ENCODE measurements at places on chromosomes 1 and 21. TPM values are rescaled to one million over a fixed set of nuclear protein-coding genes. Genes with fewer than 3 reads are reported as not detected.

DNA sequence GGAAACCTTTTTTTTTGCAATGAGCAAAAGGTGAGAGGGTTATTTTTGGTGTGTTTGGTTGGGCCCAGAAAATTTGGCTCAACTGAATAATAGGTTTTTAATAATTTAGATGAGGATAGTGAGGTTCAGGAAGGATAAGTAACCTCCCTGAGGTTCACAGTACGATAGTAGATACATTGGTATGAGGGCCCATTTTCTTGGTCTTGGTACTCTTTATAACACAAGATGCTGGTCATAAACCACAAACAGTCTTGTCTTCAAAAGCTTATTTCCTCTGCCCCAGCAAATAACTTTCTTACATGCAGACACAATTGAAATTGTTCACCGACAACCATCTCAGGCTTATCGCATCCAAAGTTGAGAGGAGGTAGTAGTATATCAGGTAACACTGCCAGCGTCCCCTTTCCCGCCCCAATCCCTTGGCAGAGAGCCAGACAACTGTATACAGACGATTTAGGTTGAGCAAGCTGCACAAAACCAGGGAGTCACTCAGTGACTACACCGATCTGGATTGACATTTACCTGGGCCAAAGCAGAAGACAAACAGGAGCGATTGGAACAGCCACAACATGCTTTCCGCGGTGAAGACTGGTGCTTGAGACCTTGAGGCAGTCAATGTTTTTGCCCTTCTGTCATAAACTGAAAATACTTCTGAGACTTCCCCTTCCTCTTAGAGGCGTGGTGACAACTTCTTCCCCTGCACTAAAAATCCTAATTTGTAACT lies at the start of gene SLAMF6:
SLAMF6 (minus strand) TSS at position 634 of the 724 bp plus-strand sequence; CDS start at position 571, 63 bp downstream.
- no peaks in the 10 kb centered on the region for H3K27me3 ChIP-seq
- H3K27ac ChIP-seq: peak within 1 kb of the TSS; percentile 22
- peak within 1 kb of the TSS; percentile 22 for H3K4me3 ChIP-seq
- DNase-seq: no peak
- no peaks in the 10 kb centered on the region for H3K36me3 ChIP-seq

The AGT gene
- 2.6 TPM for total RNA-seq

DNA sequence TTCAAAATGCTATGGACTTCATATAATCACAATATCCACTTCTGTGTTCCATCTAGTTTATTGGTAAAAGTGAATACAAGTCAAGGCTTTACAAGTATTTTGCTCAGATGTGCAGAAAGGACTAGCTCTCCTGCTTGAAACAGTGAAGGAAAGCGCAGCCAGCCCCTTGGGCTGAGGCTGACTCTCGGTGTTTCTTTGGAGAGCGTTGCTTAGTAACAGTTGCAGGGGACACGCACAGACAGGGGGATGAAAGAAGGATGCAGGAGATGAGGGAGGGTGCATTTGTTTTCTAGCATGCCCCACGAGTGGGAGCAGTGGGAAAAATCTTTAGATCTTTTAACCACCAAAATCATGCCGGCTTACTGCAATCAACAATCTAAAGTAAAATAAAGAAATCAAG lies 9.1 kb downstream of the PYCR2 start:
- H3K27ac ChIP-seq: no peak overlapping the region
- no peak for DNase-seq
- H3K4me3 ChIP-seq: no peak overlapping the region
- H3K27me3 ChIP-seq: no peaks in the 10 kb centered on the region
- peaks cover 6% of the 10 kb centered on the region for H3K36me3 ChIP-seq

DNA sequence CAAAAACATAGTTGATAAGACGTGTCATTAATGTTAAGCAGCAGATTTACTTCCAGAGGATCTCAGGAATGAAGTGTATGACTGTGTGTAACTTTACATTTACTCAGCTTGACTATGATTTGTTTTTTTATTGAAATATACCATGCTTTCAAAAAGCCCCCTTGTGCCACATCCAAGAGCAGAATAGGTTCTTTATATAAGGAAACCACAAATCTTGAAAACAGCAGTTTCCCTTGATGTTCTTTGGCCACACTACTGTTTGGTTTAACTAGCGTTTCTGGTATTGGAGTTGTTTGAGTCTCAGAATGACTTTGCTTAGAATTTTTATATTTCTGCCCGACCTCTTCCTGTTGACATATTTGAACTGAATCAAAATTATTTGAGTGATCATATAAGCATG lies 25.0 kb downstream of the LRRC8C start:
- no peak for DNase-seq
- H3K27me3 ChIP-seq: no peaks in the 10 kb centered on the region
- no peak overlapping the region for H3K27ac ChIP-seq
- H3K4me3 ChIP-seq: no peak overlapping the region
- no peaks in the 10 kb centered on the region for H3K4me1 ChIP-seq

The SASS6 gene
- total RNA-seq: 2.6 TPM

The KRTAP21-2 gene
- not detected for total RNA-seq

The KIF21B gene
- 5.8 TPM for total RNA-seq

DNA sequence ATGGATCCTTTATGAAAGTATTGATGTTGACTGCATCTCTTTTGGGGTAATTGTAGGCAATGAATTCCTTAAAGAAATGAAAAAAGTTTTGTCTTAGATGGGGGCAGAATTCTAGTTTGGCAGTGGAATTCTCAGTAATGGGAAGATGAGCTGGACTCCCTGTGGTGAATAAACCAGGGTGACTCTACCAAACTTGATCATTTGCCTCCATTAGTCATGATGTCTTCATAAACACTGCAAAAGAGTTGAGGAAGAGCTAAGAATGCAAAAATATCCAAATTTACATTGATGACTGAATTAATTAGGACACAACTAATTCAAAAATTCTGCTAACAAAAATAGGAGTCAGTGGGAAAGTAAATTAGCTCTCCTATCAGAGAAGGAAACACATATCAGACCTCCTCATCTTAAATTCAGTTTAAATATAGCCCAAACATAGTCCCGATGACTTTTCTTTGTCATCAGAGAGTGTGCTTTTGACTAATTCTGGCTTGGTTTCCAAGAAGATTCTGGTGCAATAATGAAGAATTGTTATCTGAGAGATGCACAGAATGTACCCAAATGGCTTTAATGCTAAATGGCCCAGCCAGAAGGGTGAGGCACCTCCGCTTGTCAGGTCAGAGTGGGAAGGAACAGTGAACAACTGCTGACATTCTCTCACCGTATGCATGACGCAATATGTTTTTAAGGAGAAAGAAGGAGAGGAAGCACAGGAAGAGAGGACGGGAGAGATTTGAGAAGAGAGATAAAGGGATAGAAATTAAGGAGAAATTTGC lies 525.1 kb downstream of the LMO4 start:
- H3K36me3 ChIP-seq: no peaks in the 10 kb centered on the region
- H3K27ac ChIP-seq: no peak overlapping the region
- H3K4me1 ChIP-seq: no peaks in the 10 kb centered on the region

DNA sequence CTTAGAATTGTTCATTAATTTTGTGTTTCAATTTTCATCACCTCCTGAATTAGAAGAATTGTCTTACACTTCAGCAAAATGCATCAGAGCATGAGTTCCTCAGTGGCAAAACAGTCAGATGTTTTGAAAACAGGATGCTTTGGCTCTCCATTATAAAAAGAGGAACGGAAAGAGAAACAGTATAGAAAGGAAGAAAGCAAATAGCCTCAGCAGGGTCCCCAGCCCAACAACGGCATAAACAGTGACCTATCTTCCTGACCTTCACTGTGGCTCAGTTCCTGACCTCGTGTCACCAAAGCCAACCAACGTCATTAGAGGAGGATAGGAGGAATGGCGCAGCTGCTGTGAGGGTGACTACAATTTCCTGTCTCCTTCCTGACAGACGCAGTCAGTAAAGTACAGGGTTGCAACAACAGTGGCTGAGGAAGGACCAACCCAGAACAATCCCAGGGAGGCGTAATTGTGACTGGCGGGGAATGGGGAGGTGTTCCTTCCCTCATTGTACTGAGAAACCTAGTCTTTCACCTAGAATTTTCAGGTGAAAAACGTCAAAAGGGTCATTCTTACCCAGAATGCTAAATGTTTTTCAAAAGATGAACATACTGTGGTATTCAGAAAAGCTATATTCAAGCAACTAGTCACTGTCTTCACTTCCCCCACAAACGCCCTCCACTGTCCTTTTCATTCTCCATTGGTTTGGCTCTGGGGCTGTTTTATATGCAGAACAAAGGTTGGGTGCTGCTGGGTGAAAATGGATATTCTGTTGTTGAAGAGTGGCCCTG lies 197.9 kb upstream of the SGIP1 start:
- H3K36me3 ChIP-seq: no peaks in the 10 kb centered on the region
- H3K27ac ChIP-seq: peak overlapping the region; percentile 91
- DNase-seq: no peak
- peaks cover 53% of the 10 kb centered on the region for H3K4me1 ChIP-seq
- no peaks in the 10 kb centered on the region for H3K27me3 ChIP-seq

The AMY2A gene
- not detected for total RNA-seq

DNA sequence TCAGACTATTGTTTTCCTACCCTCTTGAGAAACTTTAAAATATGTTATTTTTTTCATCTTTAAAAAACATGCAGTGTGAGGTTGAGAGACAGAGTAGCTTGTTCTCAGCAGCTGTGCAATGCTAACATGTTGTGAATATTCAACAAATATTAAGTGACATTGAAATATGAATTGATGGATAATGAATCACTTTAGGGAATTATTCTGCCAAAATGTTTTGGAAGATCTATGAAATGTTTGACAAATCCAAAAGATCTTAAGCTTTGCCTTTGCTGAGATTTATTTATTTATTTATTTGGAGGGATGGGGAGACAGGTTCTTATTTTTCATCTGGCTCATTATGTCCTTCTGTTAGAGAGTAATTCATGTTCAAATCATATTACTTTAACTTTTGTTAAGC lies 680.1 kb upstream of the CXADR start:
- H3K4me3 ChIP-seq: no peak overlapping the region
- no peak for DNase-seq
- no peaks in the 10 kb centered on the region for H3K27me3 ChIP-seq
- H3K27ac ChIP-seq: no peak overlapping the region
- H3K36me3 ChIP-seq: no peaks in the 10 kb centered on the region

- no peak overlapping the region for H3K4me3 ChIP-seq
- H3K36me3 ChIP-seq: no peaks in the 10 kb centered on the region
- H3K4me1 ChIP-seq: no peaks in the 10 kb centered on the region
These were observed 49.3 kb downstream of the TRAF5 start for GRCh38 chr1:211375949-211376348.

- no peaks in the 10 kb centered on the region for H3K4me1 ChIP-seq
- no peak overlapping the region for H3K4me3 ChIP-seq
- no peaks in the 10 kb centered on the region for H3K27me3 ChIP-seq
- H3K27ac ChIP-seq: no peak overlapping the region
- no peaks in the 10 kb centered on the region for H3K36me3 ChIP-seq
These were observed 37.1 kb downstream of the WNT9A start for GRCh38 chr1:227910511-227911153.

DNA sequence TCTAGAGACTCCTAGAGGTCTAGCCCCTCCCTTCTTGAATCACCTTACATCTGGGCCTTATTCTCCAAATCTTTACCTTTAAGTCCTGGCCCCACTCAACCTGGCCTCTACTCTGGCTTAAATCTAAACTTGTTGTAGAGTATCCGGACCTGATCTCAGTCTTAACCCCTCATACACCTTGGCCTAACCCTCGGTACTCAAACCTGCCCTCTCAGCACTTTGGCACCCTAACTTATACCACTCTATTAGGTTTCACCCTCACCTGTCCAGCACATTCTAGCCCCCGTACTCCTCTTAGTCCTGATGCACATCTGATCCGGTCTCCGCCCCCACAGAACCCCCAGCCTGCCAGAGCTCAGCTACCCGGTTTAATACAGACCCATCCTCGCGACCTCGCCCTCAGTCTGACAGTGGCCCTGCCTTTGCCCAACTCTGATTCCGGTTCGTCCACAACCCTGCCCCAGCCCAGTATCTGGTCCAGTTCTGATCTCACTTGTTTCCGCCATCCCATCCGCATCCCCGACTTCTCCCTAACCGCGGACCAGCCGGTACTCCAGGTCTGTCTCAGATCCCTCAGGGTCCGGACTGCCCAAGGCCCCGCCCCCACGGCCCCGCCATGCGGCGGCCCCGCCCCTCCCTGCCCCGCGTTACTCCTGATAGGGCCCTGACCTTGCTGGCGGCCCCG lies 1.5 kb downstream of the TRIM62 start:
- H3K36me3 ChIP-seq: no peaks in the 10 kb centered on the region
- DNase-seq: peak; percentile 96
- peak overlapping the region; percentile 69 for H3K4me3 ChIP-seq
- H3K27me3 ChIP-seq: no peaks in the 10 kb centered on the region
- no peak overlapping the region for H3K27ac ChIP-seq

DNA sequence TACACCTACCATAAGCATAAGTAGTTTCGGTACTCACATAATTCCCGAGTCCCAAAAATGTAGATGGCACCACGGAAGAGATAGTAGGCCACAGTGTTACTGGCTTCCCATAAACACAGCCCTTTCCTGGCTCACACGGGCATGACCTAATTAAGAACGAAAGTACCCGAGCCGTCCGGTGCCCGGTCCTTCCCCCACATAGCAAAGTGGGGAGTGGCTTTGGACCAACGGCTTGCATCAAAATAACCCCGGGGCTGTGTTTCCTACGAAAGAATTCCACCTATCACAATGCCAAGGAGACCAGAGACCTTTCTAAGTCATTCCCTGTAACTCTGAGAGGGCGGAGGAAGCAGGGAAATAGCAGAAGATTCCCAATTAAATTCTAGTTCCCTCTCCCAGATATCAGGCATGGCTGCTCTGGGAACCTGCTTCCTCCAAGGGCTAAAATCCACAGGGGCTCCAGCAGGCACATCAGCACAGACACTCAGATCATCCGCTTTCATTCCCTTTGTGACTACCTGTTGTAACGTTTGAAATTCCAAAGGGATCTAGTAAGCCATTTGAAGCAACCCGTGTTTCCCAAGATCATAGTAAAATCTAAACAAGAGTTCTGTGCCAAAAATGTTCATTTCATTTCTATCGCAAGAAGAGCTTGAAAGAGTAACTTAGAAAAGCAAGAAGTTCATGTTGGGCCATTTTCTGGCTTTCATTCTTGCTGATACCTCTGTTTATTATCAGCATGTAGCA lies at the start of gene TMPRSS3:
TMPRSS3 (minus strand) TSS at position 148 of the 747 bp plus-strand sequence. CDS start 635 bp downstream, outside the sequence.
- peak within 1 kb of the TSS; percentile 7 for H3K4me3 ChIP-seq
- DNase-seq: peak; percentile 80
- H3K27me3 ChIP-seq: no peaks in the 10 kb centered on the region
- no peak within 1 kb of the TSS for H3K27ac ChIP-seq
- no peaks in the 10 kb centered on the region for H3K4me1 ChIP-seq

- DNase-seq: no peak
- no peaks in the 10 kb centered on the region for H3K27me3 ChIP-seq
- peaks cover 42% of the 10 kb centered on the region for H3K36me3 ChIP-seq
- peak within 1 kb of the TSS; percentile 89 for H3K27ac ChIP-seq
- peaks cover 75% of the 10 kb centered on the region for H3K4me1 ChIP-seq
- peak within 1 kb of the TSS; percentile 39 for H3K4me3 ChIP-seq
These were observed at the start of gene GJC2 for GRCh38 chr1:228149406-228150119. Gene GJC2 (plus strand): TSS chr1:228149930. CDS start chr1:228157759, 7,829 bp downstream.

- H3K36me3 ChIP-seq: no peaks in the 10 kb centered on the region
- H3K27ac ChIP-seq: no peak overlapping the region
- H3K27me3 ChIP-seq: no peaks in the 10 kb centered on the region
- H3K4me3 ChIP-seq: no peak overlapping the region
- H3K4me1 ChIP-seq: no peaks in the 10 kb centered on the region
These were observed 173.7 kb upstream of the C1orf105 start for GRCh38 chr1:172246521-172247390.

The TMIGD3 gene
- total RNA-seq: 7.0 TPM
